ENCODE measurements at places on chromosomes 3 and 15. TPM values are rescaled to one million over a fixed set of nuclear protein-coding genes. Genes with fewer than 3 reads are reported as not detected.

The ABTB1 gene
- 16.6 TPM for total RNA-seq

The ROBO1 gene
- total RNA-seq: 269 TPM

The FBXW12 gene
- 2.8 TPM for total RNA-seq

The RASL12 gene
- 2.8 TPM for total RNA-seq

The SH2D7 gene
- total RNA-seq: not detected

The ITIH1 gene
- total RNA-seq: not detected

The RTP3 gene
- not detected for total RNA-seq

The UTS2B gene
- 1.3 TPM for total RNA-seq

The SLC24A5 gene
- not detected for total RNA-seq

The HHATL gene
- 1.3 TPM for total RNA-seq

The SCN11A gene
- total RNA-seq: 0.63 TPM

The MASP1 gene
- 59.8 TPM for total RNA-seq

The DNAH1 gene
- 6.3 TPM for total RNA-seq

The CP gene
- 0.94 TPM for total RNA-seq

The UACA gene
- total RNA-seq: 113 TPM

The DUOXA2 gene
- total RNA-seq: not detected

The SKOR1 gene
- 0.63 TPM for total RNA-seq
